ENCODE measurements at places on chromosomes 7 and 10.

DNA sequence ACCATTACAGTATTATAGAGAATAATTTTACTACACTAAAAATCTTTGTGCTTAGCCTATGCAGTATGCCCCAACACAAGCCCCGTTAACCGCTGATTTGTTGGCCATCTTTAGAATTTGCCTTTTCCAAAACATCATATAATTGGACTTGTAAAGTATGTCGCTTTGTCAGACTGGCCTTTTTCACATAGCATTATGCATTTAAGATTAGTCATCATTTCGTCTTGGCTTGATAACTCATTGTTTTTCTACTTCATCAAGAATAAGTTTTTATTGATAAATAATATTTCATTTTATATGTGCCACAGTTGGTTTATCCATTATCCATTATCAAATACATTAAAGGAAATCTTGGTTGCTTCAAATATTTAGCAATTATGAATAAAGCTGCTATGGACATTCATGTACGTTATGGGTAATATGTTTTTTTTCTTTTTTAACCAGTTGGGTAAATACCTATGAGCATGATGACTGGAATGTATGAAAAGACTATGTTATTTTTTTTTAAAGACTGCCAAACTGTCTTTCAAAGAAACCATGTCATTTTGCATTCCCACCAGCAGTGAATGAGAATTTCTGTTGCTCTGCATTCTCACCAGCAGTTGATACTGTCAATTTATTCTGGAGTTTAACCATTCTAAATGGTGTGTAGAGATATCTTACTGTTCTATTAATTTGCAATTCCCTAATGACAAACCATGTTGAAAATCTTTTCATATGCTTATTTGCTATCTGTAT, 273.1 kb upstream of the KCND2 start:
- no peak for DNase-seq

- no peak for DNase-seq
These were observed 8.6 kb downstream of the ZNF467 start for GRCh38 chr7:149764481-149765398.

- no peak for DNase-seq
These were observed 14.0 kb upstream of the CELF2 start for GRCh38 chr10:11003679-11004078.

GRCh38 chr7:129923709-129924108, 29.1 kb downstream of the UBE2H start:
- no peak for DNase-seq

GRCh38 chr7:17646253-17646956, 293.9 kb downstream of the SNX13 start:
- no peak for DNase-seq

GRCh38 chr10:43218206-43218950, 48.5 kb downstream of the RASGEF1A start:
- DNase-seq, result peak; percentile 72

GRCh38 chr7:2307690-2308107, 6.5 kb downstream of the SNX8 start:
- DNase-seq, result no peak

DNA sequence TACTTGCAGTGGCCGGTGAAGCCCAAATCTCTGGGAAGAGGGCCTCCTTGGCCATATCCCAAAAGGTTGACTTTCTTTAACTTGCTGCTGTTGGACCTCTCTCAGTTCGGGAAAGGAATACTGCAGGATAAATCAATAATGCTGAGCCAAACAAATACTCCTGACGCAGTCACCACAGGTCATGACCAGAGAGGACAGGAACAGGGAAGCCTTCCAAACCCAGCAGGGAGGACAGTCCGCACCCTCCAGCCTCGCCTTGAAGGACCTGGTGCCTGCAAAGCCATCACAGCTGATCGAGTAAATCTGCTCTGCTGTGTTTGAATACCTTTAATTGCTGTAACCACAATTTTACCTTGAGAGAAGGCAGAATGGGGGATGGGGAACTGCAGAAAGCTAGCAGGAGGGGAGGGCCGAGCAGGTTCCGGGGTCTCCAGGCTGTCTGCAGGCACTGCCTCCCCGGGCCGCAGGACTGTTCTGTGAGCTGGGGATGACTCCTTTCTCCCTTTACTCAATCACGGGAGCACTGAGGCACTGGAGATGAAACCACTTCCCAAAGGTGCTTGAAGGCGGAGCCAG, 20.8 kb upstream of the INSIG1 start:
- no peak for DNase-seq
